Gastrocnemius medialis (tissue), 4 donors: ENCODE measurements at places on chromosomes 5 and 9. TPM values are rescaled to one million over a fixed set of nuclear protein-coding genes. Genes with fewer than 3 reads are reported as not detected.

The FCN2 gene
- not detected for total RNA-seq

The GCNT4 gene
- total RNA-seq, result 1.1 TPM

GRCh38 chr9:89096807-89097206 lies 81.8 kb downstream of the SHC3 start:
- no peak for DNase-seq
- no peaks in the 10 kb centered on the region for H3K36me3 ChIP-seq
- no peak overlapping the region for H3K27ac ChIP-seq
- H3K4me3 ChIP-seq, result no peak overlapping the region

GRCh38 chr9:131033269-131034224 lies 24.6 kb downstream of the LAMC3 start:
- DNase-seq, result no peak
- no peaks in the 10 kb centered on the region for H3K27me3 ChIP-seq
- H3K27ac ChIP-seq, result no peak overlapping the region
- peaks cover 4% of the 10 kb centered on the region for H3K4me1 ChIP-seq
- H3K4me3 ChIP-seq, result no peak overlapping the region

GRCh38 chr9:128624566-128624965 lies 32.1 kb downstream of the DYNC2I2 start:
- no peak for DNase-seq
- H3K4me3 ChIP-seq, result no peak overlapping the region
- H3K4me1 ChIP-seq, result peaks cover 23% of the 10 kb centered on the region
- H3K27me3 ChIP-seq, result no peaks in the 10 kb centered on the region
- no peaks in the 10 kb centered on the region for H3K36me3 ChIP-seq
- no peak overlapping the region for H3K27ac ChIP-seq

GRCh38 chr9:105144076-105144475 lies 100.4 kb upstream of the SLC44A1 start:
- H3K27ac ChIP-seq, result no peak overlapping the region
- H3K4me1 ChIP-seq, result no peaks in the 10 kb centered on the region
- no peaks in the 10 kb centered on the region for H3K36me3 ChIP-seq
- no peak for DNase-seq

DNA sequence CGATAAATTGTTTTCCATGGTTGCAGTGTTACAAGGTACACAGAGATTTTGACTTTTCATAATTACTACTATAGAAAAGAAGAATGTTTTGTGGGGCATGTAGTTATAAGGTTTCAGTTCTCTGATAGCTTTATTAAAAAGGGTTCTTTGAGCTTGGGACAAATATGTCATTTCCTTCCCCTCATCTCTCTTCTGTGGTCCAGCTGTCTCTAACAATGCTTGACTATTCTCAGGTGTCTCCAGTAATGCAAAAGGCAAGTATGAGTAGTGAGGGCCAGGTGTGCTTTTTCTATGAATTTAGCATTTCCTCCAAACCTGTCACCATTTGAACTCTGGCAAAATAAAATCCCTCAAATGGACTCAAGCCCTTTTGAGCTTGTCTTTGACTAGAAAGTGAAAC lies 84.3 kb downstream of the SLF1 start:
- no peaks in the 10 kb centered on the region for H3K4me1 ChIP-seq
- H3K4me3 ChIP-seq, result no peak overlapping the region
- H3K36me3 ChIP-seq, result no peaks in the 10 kb centered on the region
- DNase-seq, result no peak

DNA sequence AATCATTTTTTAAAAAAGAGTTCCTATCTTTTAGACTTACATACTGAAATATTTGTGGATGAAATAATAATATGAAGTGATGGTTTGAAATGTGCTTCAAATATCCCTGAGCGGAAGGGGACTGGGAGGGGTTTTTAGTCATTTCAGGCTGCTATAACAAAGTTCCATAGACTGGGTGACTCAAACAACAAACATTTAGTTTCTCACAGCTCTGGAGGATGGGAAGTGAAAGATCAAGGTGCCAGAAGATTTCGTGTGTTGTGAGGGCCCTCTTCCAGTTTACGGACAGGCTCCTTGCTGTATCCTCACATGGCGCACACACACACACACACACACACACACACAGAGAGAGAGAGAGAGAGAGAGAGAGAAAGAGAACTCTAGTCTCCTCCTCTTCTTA lies 27.1 kb upstream of the TEX10 start:
- H3K27me3 ChIP-seq, result no peaks in the 10 kb centered on the region
- H3K36me3 ChIP-seq, result no peaks in the 10 kb centered on the region
- H3K27ac ChIP-seq, result no peak overlapping the region
- no peak overlapping the region for H3K4me3 ChIP-seq
- H3K4me1 ChIP-seq, result no peaks in the 10 kb centered on the region

GRCh38 chr9:136059851-136060670 lies 35.0 kb downstream of the NACC2 start:
- no peak overlapping the region for H3K4me3 ChIP-seq
- no peak overlapping the region for H3K27ac ChIP-seq
- no peaks in the 10 kb centered on the region for H3K36me3 ChIP-seq
- no peaks in the 10 kb centered on the region for H3K27me3 ChIP-seq
- no peak for DNase-seq
